ENCODE measurements at places on chromosomes 1 and 21.
A peak's percentile ranks its signal among the peaks of the same experiment; 100 is the strongest.

GRCh38 chr1:111354584-111354983 lies 63.9 kb downstream of the CHIA start:
- DNase-seq: peak; percentile 49

GRCh38 chr21:42063191-42063570 lies 7.9 kb upstream of the UMODL1 start:
- DNase-seq: peak; percentile 14

DNA sequence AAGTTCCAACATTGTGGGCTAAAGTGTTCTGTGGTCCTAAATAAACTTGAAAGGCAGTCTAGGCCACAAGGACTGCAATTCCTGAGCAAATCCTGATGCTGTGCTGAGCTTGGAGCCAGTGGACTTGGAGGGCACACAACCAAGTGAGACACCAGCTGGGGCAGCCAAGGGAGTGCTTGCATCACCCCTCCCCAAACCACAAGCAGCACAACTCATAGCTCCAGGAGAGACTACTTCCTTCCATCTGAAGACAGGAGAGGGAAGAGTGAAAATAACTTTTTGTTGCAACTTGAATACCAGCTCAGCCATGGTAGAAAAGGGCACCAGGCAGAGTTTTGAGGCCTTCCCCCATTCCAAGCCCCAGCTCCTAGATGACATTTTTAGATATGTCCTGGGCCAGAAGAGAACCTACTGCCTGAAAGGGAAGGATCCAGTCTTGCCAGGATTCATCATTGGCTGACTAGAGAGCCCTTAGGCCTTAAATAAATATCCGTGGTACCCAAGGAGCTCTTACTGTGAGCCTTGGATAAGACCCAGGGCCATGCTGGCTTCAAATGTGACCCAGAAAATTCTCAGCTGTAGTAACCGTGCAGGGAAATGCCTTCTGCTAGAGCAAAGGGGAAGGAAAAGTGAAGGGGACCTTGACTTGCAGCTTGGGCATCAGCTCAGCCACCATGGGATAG lies 35.4 kb upstream of the LRRC8B start:
- no peak for DNase-seq

GRCh38 chr1:76494807-76495206 lies 372.5 kb upstream of the ST6GALNAC5 start:
- DNase-seq: no peak

- DNase-seq: no peak
These were observed 17.0 kb downstream of the CLCA4 start for GRCh38 chr1:86563849-86564248.

GRCh38 chr1:101526813-101527212 lies 290.0 kb downstream of the S1PR1 start:
- no peak for DNase-seq

DNA sequence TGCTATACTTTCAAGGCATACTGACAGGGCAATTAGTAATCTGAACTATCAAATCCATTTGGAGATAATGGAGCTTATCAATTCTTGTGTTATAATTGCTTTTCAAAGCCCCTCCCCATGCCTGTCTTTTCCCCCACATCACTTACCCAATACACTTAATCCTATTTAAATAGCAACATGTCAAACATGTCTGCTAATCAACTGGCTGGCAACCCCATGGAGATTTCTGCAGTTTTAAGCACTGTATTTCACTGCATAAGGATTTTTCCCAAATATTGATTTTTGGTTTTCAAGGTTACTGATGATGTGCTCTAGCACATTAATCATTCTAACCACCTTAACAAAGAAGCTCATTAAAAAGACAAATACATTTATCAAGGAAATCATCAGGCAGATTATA lies 800.3 kb downstream of the PLA2G4A start:
- no peak for DNase-seq

DNA sequence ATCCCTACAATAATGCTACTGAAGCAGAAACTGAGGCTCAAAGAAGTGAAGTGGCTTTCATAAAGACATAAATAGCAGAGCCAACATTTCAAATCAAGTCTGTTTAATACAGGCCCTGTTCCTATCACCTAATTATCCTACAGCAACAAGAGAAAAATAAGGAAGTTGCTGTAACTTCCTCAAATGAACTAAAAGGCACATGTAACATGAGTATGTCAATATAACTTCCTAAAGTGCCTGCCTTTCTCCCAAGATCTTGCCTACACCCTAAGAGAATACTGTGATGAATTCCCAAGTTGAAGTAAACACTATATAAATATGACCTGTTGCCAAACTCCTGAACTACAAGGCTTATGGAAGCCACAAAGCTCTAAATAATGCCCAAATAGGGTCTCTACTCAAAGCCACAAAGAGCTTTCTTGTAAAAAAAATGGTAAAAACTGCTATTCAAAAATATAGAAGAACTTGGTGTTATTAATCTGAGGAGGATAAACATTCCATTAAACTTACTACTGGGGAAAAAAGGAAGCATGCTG lies 8.6 kb downstream of the BEND5 start:
- no peak for DNase-seq

DNA sequence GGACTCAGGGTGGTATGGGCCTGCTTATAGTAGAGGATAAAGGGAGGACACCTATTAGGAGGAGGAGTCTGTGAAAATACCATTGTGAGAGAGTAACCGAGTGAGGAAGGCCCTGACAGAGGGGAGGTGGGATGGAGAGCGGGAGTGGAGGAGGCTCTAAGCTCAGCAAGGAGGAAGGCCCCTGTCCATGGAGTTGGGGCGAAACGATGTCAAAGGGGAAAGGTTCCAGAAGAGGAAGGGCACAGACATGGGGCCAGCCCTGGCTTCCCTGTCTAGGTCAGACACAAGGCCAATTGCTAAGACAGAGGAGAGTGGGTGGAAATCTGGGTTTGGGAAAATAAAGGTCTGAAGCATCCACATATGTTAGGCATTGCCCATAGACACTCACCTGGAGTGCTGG lies 44.2 kb downstream of the ELK4 start:
- no peak for DNase-seq

DNA sequence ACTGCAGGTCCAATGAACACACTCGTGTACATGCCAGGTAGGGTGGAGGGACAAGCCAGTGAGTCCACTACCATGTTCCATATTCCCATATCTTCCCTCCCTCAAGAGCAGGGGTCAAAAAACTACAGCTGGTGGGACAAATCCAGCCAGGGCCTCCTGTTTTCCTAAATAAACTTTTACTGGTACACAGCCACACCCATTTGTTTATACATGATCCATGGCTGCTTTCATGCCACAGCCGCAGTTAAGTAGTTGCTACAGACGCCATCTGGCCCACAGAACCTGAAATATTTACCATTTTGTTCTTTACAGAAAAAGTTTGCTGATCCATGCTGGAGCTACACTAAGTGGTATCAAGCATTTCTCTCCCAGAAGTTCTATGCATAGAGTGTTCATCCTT lies 42.4 kb downstream of the CASQ2 start:
- no peak for DNase-seq

DNA sequence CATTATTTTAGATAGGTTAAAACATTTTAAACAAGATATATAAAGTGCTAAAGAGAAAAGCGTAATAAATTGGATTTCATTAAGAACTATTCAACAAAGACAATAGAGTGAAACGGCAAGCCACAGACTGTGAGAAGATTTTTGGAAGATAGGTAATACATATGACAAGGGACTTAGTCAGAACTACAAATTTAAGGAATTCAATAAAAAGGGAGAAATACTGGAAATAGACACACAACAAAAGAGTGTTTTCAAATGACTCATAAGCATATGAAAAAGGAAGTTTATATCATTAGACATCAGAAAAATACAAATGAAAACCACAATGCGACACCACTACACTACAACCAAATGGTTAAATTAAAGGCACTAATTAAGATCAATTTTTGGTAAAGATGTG lies 90.5 kb downstream of the GDAP2 start:
- no peak for DNase-seq

DNA sequence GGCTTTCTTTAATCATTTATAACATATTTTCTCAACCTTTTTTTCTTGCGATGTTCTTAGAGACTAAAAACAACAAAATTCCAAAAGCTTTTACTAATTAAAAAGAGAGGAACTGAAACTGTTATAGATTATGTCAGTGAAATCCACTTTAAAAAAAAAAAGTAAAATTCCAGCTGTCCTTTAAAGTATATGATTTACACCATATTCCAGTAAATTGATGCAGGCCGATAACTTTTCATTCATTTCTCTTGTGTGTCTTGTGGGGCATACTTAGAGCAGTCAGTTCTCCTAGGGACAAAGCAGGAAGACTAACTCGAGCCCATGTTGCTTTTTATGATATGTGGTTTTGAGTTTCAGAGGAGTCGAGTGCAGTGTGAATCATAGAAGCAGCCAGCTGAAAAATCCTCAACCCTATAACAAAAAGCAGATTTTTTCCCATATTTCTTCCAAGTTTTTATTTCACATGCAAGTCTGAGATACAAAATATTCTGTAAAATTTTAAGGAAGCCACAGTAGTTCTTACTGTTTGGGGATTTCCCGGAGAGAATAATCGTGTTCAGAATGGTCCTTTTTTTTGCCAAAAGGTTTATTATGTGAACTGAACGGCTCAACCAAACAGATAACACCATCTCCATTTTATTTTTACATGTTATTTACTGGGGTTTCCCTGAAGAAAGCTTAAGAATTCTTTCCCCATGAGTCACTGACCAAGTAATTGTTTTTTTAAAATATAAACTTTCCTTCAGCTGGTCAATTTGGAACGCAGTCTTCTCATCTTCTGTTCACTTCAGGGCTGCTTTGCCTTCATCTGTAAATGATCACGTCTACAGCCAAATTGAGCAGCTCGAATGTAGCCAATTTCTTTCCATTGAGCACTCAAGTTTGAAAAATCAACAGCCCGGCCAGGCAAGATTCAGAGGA lies 77.0 kb upstream of the C1orf105 start:
- DNase-seq: peak; percentile 30

- no peak for DNase-seq
These were observed 2.1 kb downstream of the NIPAL3 start for GRCh38 chr1:24417681-24418080.
